ENCODE measurements at places on chromosomes 3 and 15.

- peak; percentile 73 for DNase-seq
These were observed 995 bp upstream of the LRRK1 start for GRCh38 chr15:100918034-100918689.

GRCh38 chr3:180319461-180319860, 282.5 kb upstream of the TTC14 start:
- DNase-seq = no peak

- DNase-seq = no peak
These were observed 233.4 kb downstream of the ITPR1 start for GRCh38 chr3:4726549-4726948.

GRCh38 chr3:48598323-48599076, 3.4 kb upstream of the COL7A1 start:
- DNase-seq = no peak

DNA sequence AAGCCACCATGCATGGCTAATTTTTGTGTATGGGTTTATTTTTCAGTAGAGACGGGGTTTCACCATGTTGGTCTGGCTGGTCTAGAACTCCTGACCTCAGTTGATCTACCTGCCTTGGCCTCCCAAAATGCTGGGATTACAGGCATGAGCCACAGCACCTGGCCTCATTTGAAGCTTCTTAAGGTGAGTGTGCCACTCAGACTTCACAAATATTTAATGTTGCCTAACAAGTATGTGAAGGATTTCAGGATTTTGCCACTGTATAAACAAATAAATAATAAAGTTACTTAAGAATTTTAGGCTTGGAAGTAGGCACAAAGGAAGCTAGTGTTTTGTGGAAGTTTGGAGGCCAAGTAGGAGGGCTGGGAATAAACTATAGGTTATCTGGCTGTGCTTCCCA, 73.5 kb downstream of the FGF12 start:
- DNase-seq = no peak
